ENCODE measurements at places on chromosomes 2 and 18. TPM values are rescaled to one million over a fixed set of nuclear protein-coding genes. Genes with fewer than 3 reads are reported as not detected.
A peak's percentile ranks its signal among the peaks of the same experiment; 100 is the strongest.

GRCh38 chr2:183070942-183071844 is 7.4 kb upstream of the DUSP19 start:
- no peak overlapping the region for H3K4me3 ChIP-seq
- no peaks in the 10 kb centered on the region for H3K4me1 ChIP-seq
- no peak overlapping the region for H3K27ac ChIP-seq
- peak; percentile 54 for DNase-seq
- H3K27me3 ChIP-seq: no peaks in the 10 kb centered on the region

GRCh38 chr2:54471221-54471711 is 15.1 kb downstream of the SPTBN1 start:
- peak; percentile 50 for DNase-seq
- H3K27me3 ChIP-seq: no peaks in the 10 kb centered on the region
- no peaks in the 10 kb centered on the region for H3K36me3 ChIP-seq

The SCTR gene
- total RNA-seq: not detected

DNA sequence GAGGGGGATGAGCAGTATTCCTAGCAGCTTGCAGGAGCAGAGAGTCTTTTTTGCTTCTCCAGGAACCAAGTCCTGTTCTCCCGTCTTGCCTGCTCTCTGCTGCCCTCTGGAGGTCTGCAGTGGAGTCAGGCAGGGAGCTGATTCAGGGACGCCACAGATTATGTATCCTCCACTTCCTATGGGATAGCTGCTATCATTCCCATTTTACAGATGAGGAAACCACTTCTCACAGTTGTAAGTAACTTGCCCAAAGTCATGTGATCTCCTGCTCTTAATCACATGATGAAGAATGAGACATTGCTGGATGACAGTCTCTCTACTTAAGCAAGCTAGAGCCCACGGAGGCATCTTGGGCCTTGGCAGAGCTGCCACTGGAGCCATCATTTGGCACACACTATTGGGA is 8.3 kb downstream of the SLC4A5 start:
- no peaks in the 10 kb centered on the region for H3K4me1 ChIP-seq
- no peaks in the 10 kb centered on the region for H3K27me3 ChIP-seq
- no peak overlapping the region for H3K4me3 ChIP-seq
- no peaks in the 10 kb centered on the region for H3K36me3 ChIP-seq
- H3K27ac ChIP-seq: no peak overlapping the region

DNA sequence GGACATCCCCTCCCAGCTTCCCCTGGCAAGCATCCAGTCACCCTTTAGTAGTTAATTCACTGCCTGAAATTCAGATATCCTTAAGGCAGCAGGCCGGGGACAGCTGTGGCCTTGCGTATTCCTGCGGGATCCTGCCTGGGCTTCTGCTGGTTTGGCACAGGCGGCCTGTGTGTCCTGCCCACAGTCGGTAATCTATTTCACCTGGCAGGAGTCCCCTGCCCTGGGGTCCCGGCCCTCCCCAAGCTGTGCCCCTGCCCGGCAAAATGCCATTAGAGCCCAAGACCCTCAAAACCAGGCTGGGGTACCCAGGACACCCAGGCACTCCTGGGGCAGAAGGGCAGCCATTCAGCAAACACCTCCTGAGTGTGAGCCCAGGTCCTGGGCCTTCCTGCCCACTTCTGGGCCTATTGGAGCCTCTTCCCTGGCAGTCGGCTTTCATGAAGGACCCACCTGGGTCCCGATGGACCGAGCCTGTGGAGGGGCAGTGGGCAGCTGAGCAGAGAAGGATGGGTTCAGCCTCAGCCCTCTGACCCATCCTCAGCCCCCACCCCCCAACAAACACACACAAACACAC is 11.6 kb downstream of the CROCC2 start:
- no peak overlapping the region for H3K27ac ChIP-seq
- H3K27me3 ChIP-seq: no peaks in the 10 kb centered on the region
- H3K4me3 ChIP-seq: no peak overlapping the region
- no peaks in the 10 kb centered on the region for H3K36me3 ChIP-seq
- no peak for DNase-seq
- peaks cover 8% of the 10 kb centered on the region for H3K4me1 ChIP-seq

DNA sequence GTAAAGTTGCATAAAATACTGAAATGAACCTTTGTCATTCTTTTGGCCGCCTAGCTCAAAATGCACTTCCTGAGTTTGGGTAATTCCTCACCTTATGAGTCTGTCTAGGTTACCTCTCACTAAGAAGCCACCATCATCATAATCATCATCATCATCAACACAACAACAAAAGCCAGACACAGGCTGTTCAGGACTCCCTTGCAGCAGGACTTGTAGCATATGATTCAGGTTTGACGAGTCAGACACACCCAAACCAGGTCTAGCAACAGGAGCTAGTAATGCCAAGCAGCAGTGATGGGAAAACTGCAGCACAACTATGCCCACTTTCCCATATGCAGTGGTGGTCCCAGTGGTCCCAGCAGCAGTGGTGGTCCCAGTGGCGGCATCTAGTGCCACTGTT is 2.8 kb upstream of the SGO2 start:
- no peak overlapping the region for H3K4me3 ChIP-seq
- H3K27me3 ChIP-seq: no peaks in the 10 kb centered on the region
- H3K36me3 ChIP-seq: no peaks in the 10 kb centered on the region

The FBXO15 gene
- total RNA-seq: 0.32 TPM

GRCh38 chr2:69525261-69525660 is 88.0 kb upstream of the NFU1 start:
- no peak for DNase-seq
- H3K27me3 ChIP-seq: no peaks in the 10 kb centered on the region
- no peak overlapping the region for H3K4me3 ChIP-seq

DNA sequence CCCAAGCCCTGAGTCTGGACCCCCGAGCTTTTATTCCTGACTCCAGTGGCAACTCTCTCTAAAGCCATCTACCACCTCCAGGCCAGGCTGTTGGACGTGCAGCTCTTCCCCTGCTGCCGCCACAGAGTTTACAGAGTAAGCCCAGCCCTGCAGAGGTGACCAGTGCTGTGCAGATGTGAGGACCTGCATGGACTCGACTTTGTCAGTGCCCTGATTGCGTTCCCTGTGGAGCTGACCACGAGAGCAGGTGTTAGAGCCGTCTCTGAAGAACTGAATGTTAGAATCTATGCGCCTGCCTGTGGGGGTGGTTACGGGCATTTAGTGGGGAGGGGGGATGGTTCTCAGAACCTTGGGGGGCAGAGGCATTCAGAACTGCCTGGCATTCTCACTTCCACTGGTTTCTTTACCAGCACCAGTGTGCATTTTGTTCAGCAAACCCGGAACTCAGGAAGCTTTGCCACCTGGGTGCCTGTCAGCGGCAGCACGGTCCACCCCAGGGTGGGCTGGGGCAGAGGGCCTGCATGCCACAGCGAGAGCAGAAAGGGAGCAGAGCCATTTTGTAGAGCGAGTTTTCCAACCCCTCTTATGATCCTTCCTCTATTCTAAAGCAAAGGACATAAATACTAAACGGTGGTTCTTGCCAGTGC is 137.9 kb downstream of the KLHL29 start:
- DNase-seq: no peak
- H3K27ac ChIP-seq: no peak overlapping the region
- H3K36me3 ChIP-seq: no peaks in the 10 kb centered on the region
- no peaks in the 10 kb centered on the region for H3K27me3 ChIP-seq
- no peak overlapping the region for H3K4me3 ChIP-seq
- H3K4me1 ChIP-seq: no peaks in the 10 kb centered on the region

- H3K4me3 ChIP-seq: no peak overlapping the region
- DNase-seq: no peak
- H3K27ac ChIP-seq: no peak overlapping the region
- H3K36me3 ChIP-seq: no peaks in the 10 kb centered on the region
- peaks cover 2% of the 10 kb centered on the region for H3K4me1 ChIP-seq
- no peaks in the 10 kb centered on the region for H3K27me3 ChIP-seq
Measured at GRCh38 chr2:174473796-174474195, 13.0 kb downstream of the GPR155 start.

GRCh38 chr2:176984987-176985386 is 227.6 kb upstream of the HNRNPA3 start:
- no peaks in the 10 kb centered on the region for H3K4me1 ChIP-seq
- no peak for DNase-seq
- no peaks in the 10 kb centered on the region for H3K27me3 ChIP-seq
- H3K27ac ChIP-seq: no peak overlapping the region
- H3K4me3 ChIP-seq: no peak overlapping the region
- no peaks in the 10 kb centered on the region for H3K36me3 ChIP-seq

DNA sequence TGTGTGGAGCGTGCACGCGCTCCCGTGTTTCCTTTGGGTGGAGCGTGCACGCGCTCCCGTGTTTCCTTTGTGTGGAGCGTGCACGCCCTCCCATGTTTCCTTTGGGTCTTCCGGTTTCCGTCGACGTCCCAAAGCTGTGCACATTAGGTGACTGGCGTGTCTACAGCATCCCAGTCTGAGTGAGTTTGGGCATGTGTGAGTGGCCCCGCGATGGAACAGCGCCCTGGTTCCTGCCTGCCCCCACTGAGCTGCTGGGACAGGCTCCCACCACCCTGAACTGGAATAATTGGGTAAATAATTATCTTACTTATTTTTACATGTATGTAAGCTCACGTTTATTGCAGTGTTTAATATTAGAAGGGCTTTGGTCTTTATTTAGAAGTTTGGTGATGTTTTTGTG is 104.2 kb downstream of the AGAP1 start:
- H3K4me3 ChIP-seq: no peak overlapping the region
- no peaks in the 10 kb centered on the region for H3K36me3 ChIP-seq
- H3K27me3 ChIP-seq: no peaks in the 10 kb centered on the region
- no peak overlapping the region for H3K27ac ChIP-seq

GRCh38 chr18:53115876-53116585 is 776.0 kb downstream of the DCC start:
- H3K36me3 ChIP-seq: no peaks in the 10 kb centered on the region
- no peaks in the 10 kb centered on the region for H3K4me1 ChIP-seq
- no peak overlapping the region for H3K27ac ChIP-seq
- no peak overlapping the region for H3K4me3 ChIP-seq
- DNase-seq: no peak

DNA sequence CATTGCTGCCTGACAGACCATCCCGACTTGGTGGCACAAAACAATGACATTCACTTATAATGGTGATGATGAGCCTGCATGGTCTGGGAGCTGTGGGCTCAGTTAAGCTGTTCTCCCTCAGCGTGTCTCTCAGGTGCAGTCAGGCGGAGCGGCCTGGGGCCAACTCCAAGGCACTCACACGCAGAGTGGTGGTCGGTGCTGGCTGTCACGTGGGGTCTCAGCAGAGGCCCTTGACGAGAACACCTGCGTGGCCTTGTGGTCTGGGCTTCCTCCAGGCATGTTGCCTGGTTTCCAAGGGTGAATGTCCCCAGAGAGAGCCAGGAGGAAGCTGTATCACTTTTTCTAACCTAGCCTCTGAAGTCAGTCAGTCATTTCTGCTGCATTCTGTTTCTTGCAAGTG is 29.8 kb downstream of the ARMC9 start:
- DNase-seq: peak; percentile 76

GRCh38 chr2:186105016-186105724 is 366.6 kb downstream of the FSIP2 start:
- H3K27me3 ChIP-seq: no peaks in the 10 kb centered on the region
- 0 out of 2 replicates have a peak, but pooled peaks cover 3% of the 10 kb centered on the region for H3K36me3 ChIP-seq
- DNase-seq: no peak
- no peak overlapping the region for H3K4me3 ChIP-seq

The ITPRID2 gene
- total RNA-seq: 82.0 TPM

The SERPINB3 gene
- total RNA-seq: not detected

DNA sequence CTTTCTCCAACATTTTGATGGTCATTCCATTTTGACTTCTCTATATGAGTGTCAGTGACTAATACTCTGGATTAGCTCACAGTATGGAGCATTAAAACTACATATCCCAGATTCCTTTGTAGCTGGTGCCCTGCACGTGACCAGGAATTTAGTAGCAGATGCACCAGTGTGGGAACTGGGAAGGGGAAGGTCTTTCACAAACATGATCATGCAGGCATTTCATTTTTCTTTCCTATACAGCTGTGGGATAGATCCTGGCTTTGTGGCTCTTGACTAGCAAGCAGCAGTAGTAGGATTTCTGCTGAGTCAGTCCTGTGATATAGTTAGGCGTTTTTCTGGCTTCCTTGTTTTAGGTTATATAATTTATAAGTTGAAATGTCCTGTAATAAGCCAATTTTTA is 971.0 kb upstream of the CDH2 start:
- H3K4me3 ChIP-seq: no peak overlapping the region
- H3K36me3 ChIP-seq: peaks cover 4% of the 10 kb centered on the region
- H3K27ac ChIP-seq: no peak overlapping the region
- H3K27me3 ChIP-seq: no peaks in the 10 kb centered on the region
- DNase-seq: no peak
- no peaks in the 10 kb centered on the region for H3K4me1 ChIP-seq

The VIT gene
- total RNA-seq: not detected

DNA sequence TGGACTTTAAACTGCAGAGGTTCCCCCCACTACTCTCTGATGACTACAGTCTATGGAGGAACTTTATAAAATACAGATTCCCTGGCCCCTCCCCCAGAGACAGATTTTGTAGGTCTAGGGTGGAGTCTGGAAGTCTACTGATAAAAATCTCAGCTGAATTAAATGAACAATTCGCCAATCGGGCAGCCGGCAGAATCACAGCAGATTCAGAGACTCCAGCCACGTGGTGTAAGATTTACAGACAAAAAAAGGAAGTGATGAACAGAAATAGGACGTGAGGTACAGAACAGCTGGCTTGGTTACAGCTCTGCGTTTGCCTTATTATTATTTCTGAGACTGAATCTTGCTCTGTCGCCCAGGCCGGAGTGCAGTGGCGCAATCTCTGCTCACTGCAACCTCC is 21.4 kb upstream of the MTA3 start:
- no peaks in the 10 kb centered on the region for H3K36me3 ChIP-seq
- peaks cover 40% of the 10 kb centered on the region for H3K4me1 ChIP-seq
- no peaks in the 10 kb centered on the region for H3K27me3 ChIP-seq
- peak overlapping the region; percentile 96 for H3K27ac ChIP-seq
- peak overlapping the region; percentile 53 for H3K4me3 ChIP-seq
